ENCODE measurements at places on chromosomes 3 and 15.

DNA sequence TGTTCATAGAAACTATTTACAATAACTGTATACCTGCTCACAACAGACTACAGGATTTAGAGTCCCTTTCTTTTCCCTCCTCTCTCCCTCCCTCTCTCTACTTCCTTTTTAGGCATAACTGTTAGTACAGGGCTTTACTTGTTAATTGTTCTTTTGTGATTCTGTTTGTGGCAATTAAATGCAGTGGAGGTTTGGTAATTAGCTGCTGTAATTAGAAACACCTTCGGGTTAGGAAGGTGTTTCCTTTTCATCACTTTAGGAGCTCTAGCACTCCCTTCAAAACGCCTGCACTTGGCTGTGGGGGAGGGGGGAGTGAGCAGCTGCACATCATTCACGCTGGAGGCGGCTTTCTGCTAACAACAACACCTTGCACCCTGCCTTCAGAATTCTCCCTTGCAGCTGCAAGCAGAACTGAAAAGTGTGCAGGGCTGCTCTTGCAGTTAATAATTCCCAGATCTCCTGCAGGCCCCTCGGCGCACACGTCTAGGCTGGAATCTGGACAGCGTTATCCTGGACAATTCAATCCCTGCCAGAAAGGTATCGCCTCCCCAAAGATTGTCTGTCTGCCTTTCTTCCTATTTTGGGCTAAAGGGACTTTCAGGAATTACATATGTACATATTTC, 242.6 kb upstream of the RGMA start:
- no peak for DNase-seq

DNA sequence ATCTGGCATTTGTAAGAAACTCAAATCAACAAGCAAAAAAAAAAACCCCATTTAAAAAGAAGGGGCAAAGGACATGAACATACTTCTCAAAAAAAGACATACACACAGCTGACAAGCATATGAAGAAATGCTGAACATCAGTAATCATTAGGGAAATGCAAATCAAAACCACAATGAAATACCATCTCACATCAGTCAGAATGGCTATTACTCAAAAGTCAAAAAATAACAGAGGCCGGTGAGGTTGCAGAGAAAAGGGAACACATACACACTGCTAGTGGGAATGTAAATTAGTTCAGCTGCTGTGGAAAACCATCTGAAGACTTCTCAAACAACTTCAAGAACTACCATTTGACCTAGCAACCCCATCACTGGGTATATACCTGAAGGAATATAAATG, 199.4 kb upstream of the THBS1 start:
- no peak for DNase-seq

GRCh38 chr15:33742800-33743199, 225.5 kb upstream of the CHRM5 start:
- no peak for DNase-seq

- no peak for DNase-seq
Measured at GRCh38 chr3:184321666-184322065, 7.3 kb downstream of the EIF4G1 start.

DNA sequence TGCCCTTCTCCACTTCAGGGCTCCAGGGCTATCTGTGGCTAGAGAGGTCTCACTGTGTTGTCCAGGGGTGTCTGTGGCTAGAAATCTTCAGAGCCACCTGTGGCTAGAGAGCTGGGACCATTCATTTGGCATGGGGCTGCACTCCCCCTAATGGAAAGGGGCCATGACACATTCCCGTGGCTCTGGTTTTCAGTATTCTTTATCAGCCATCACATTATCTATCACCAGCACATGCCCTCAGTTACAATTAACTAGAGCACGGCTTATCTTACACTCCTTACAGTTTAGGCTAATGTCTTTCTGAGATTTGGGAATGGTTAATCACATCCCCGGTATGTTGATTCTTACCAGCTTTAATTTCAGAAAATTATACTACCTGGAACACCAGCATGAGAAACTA, 128.6 kb downstream of the RORA start:
- DNase-seq = no peak

DNA sequence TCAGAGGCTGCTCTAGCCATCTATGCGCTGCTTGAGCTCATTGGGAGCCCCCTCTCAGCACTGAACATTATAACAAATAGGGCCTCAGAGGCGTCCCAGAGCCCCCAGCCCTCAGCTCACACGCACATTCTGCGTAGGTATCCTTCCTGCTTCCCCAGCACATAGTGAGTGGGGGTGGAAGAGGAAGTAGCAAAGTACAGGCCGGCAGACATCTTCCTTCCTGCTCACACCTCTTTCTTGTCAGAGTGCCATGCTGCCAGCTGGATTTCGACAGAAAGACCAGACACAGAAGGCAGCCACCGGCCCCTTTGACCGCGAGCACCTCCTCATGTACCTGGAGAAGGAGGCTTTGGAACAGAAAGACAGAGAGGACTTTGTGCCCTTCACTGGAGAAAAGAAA, 16.6 kb downstream of the TMOD2 start:
- no peak for DNase-seq

DNA sequence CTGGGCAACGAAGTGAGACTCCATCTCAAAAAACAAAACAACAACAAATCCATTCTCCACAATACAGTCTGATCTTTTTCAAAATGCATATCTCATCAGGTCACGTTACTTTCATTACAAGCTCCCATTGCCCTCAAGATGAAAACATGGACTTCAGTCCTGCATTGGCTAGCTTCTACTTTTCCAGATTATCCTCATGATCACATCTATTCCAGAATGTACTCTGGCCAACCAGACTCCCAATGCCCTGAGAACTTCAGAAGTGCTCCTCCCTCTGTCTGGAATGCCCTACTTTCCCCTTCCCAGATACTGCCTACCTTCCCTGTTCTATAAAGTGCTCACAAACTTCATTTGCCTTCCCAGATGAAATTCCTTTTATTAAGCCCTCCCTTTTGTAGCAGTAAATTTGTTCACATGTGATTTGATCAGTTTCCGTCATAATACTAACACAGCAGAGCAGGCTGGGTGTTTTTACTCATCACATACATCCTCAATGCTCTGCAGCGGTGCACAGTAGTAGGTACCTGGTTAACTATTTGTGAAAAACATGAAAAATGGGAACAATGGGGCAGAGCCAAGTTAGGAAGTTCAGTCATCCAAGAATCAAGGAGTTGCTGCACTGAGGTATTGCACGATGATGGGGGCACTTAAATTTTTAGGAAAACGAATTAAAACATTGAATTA, 5.3 kb downstream of the RPL22L1 start:
- DNase-seq = no peak

DNA sequence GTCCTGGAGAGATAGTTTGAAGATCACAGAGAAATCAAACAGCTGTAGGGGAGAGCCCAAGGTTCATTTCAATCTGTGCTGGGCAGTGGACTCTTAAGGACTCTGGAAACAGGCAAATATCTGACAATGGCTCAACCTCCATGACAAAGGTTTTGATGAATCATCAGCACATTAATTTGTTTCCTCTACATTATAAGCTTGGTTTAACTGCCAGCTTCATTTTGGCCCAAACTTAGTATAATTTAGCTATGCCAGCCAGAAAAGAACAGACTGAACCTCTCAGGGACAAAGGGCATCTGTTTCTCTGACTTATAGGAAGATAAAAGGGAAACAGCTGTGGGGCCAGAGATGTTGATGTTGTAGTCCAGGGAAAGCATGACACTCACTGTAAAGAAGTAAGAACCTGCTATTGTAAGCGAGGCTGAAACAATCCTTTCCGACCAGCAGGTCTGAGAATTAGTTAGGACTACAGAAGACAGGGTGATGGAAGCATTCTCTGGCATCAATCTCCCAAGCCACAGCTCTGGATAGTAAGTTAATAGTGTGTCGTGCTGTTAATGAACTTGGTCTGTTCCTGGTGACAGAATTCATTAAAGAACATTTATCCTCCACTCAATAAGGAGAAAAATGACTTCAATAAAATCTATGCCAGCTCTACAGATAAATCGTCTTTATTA, 110.1 kb downstream of the KCNMB2 start:
- DNase-seq = no peak

DNA sequence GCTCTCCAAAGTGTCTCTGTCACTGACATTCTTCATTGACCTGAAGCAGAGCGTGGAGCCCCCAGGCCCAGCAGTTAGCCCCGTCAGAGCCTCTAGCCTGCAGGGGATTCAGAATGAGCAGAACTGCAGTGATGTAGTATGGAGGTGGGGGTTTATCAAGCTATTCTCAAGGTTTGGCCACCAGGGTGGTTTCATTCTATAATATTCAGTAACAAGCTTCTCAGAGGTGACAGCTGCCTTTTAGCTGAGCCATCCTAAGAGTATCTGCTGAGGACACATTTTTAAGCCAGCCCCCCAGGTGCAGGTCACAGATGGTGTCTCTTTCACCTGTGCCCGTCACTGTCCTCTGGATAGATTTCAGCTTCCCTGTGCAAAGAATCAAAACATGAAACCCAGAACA, 31.9 kb downstream of the CMTM7 start:
- DNase-seq = no peak

DNA sequence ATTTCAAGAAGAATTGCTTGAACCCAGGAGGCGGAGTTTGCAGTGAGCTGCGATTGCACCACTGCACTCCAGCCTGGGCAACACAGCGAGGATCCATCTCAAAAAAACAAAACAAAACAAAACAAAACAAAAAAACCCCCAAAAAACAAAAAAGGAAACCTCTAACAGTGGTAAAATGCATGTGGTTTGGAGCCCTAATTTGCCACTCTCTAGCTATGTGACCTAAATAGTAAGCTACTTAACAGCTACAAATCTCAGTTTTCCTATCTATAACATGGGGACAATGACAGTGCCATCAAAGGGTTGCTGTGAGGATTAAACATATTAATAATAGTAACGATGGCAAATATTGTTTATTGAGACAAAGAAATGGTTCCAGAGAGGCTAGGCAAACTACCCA, 119.4 kb upstream of the LMOD3 start:
- no peak for DNase-seq

DNA sequence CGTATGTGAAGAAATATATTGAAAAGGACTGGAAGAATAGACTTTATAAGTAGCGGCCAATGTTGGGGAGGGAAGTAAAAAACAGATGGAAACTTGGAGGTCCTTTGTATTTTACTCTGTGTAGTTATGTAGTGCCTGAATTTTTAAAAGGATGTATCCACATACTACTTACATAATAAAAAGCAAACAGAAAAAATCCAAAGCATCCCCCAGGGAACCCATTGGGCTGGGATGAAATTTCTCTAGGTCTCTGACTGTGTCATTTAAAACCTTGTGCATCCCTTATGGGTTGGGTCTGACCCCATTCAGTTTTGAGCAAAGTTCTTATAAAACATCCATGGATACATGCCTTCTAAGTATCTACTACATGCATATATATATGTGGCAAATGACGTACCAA, 141.1 kb downstream of the NR1D2 start:
- no peak for DNase-seq

GRCh38 chr15:98123834-98124233, 163.3 kb downstream of the ARRDC4 start:
- DNase-seq = no peak

DNA sequence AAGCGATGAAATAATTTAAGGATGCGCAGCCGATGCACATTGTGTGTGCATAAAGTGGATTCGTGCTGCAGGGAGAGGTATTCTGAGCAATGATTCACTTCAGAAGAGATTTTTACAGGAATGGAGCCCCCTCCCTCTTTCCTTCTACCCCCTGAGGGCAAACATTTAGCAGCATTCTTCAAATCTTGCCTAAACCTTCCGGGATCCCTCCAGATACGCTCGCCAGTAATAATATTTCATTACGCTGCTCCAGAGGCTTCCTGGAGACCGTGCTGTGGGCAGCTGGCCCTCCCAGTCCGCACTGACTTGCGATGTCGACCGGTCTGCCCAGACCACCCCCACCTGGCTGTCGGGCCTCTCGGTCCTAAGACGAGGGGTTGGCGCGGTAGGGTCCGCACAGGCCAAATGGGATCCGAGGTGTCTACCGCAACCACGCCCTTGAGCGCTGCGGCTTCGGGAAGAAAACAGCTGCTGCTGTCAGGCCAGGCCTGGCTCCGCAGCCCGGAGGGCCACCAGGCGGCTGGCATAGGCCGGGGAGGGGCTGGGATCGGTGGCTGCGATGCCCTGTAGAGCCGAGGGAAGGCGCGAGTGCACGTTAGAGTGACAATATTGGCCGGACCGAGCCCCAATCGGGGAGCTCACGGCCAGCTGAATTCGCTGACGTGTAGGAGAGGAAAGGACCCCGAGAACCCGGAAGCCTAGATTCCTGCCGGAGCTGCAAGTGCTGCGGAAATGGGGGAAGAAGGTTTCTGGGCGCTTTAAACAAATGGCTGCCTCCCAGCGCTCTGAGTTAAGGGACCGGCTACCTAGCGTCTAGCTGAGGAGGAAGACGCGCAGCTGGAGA, 14.3 kb downstream of the ZIC4 start:
- no peak for DNase-seq

DNA sequence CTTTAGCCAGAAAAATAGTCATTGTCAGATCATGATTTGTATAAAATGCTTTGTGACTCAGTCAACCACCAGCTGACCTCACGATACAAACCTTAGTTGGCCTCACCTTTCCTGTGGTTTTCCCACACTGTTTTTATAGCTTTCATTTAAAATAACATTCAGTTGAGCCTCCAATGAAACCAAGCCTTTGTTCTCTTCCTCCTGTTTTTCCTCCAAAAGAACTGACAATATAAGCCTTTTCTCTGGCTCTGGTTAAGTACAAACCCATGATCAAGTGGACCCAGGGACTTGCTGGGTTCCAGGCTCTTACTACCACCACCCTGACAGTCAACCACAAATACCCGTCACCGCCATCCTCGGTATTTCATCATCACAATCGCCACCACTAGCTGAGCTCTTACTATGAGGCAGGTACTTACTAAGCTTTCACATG, 81.7 kb downstream of the TAMM41 start:
- DNase-seq = no peak

- DNase-seq = no peak
Measured at GRCh38 chr3:136842294-136842693, 19.7 kb upstream of the NCK1 start.

GRCh38 chr3:86087160-86087871, 903.6 kb downstream of the VGLL3 start:
- DNase-seq = no peak

DNA sequence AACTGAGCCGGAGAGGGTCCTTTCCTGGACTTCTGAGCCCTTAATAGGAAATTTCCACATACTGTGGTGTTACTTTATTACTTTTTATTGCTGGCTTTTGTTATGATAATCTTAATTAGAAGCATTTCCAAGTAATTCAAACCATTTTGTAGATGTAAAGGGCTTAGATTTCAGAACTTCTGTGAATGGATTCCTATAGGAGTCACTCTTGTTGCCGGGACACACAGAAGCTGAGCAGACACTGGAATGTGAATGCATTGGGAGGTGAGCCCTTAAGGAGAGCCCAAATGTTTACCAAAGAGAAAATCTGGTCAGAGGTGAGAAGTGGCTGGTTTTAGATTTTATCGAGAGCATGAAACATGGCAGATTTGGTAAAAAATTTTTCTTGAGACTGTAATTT, 87.4 kb downstream of the FNDC3B start:
- DNase-seq = no peak
